HepG2 (cell line): ENCODE measurements at places on chromosomes 16 and 17. TPM values are rescaled to one million over a fixed set of nuclear protein-coding genes. Genes with fewer than 3 reads are reported as not detected.

DNA sequence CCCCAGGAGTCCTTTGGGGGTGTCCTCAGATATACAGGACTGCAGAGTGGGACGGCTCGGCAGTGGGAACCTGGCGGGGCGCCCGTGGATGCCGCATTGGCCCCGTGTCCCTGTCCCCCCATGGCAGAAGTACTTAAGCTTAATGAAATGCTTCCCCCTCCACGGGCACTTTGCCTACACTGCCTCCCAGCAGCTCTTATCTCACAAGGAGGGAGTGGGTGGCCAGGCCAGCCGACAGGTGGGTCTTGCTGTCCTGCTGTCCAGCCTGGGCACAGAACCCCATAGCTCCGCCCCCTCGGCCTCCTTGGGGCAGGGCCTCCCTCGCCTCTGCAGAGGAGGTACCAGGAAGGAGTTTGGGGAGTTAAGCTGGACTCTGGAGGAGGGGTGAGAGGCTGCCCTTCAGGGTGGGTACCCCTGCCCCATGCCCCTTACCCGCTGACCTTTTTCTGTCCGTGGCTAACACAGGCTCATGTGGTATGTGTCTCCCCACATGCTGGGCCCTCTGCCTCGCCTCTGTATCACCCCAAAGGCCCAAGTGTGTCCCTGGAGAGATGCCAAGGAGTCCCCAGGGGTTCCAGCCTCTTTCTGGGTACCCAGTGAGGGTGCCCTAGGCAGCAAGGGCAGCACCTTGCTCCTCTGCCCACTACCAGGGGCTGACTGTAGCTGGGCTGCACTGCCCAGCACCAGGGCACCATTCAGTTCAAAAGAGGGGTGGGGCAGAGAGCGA is 8.7 kb downstream of the THRA start:
- peak overlapping the region; percentile 56 for H3K4me3 ChIP-seq
- peak overlapping the region; percentile 3 for H3K27ac ChIP-seq
- H3K4me1 ChIP-seq: peaks cover 87% of the 10 kb centered on the region
- no peaks in the 10 kb centered on the region for H3K27me3 ChIP-seq

DNA sequence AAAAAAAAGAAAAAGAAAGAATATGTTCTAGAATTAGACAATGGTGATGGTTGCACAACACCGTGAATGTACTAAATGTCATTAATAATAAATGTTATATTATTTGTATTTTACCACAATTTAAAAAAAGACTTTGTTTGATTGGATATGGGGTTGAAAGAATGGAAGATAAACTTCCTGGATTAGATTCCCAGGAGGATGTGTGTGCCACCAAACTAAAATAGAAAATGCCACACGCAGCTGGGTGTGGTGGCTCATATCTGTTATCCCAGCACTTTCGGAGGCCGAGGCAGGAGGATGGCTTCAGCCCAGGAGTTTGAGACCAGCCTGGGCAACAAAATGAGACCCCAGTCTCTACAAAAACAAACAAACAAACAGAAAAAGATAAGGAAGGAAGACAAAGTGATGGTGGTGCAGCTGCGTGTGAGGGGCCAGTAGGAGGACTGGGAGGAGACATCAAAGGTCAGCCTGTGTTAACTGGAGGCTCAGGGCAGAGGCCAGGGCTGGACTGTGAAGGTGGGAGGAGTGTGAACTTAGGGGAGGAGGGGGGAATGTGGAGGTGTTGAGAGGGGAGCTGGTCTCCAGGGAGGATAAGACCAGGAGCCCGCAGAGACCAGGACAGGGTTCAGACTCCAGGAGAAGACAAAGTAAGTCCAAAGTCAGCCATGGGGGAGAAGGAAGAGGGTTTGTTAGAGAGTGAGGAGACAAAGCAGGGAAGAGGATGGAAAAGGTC is 4.1 kb downstream of the PECAM1 start:
- H3K4me1 ChIP-seq: peaks cover 94% of the 10 kb centered on the region
- H3K27ac ChIP-seq: peak overlapping the region; percentile 89
- H3K36me3 ChIP-seq: no peaks in the 10 kb centered on the region; the same call in 2 of the 3 replicates
- peak overlapping the region; percentile 78 for H3K4me3 ChIP-seq

Gene CLEC19A
- not detected in 2 replicates for total RNA-seq

Gene GDPD3
- 14.3 and 20.6 TPM in 2 replicates for total RNA-seq

Gene INCA1
- 0.35 and 0.93 TPM in 2 replicates for total RNA-seq

Gene NDRG4
- total RNA-seq: 1.6 and 1.7 TPM in 2 replicates

Gene KRT27
- total RNA-seq: not detected in 2 replicates

Gene PDILT
- total RNA-seq: not detected in 2 replicates

Gene BPTF
- total RNA-seq: 43.5 and 73.1 TPM in 2 replicates

GRCh38 chr17:35889818-35890773 is 9.9 kb upstream of the CCL5 start:
- no peak for DNase-seq
- no peaks in the 10 kb centered on the region for H3K36me3 ChIP-seq
- H3K4me3 ChIP-seq: no peak overlapping the region
- no peaks in the 10 kb centered on the region for H3K4me1 ChIP-seq
- H3K27me3 ChIP-seq: 0 out of 2 replicates have a peak, but pooled peaks cover 1% of the 10 kb centered on the region

- H3K4me3 ChIP-seq: no peak overlapping the region
- peaks cover 55% of the 10 kb centered on the region for H3K27me3 ChIP-seq
- H3K27ac ChIP-seq: no peak overlapping the region
- peaks cover 34% of the 10 kb centered on the region for H3K4me1 ChIP-seq
- no peaks in the 10 kb centered on the region for H3K36me3 ChIP-seq
These were observed 3.8 kb downstream of the IL21R start for GRCh38 chr16:27405546-27406451.

DNA sequence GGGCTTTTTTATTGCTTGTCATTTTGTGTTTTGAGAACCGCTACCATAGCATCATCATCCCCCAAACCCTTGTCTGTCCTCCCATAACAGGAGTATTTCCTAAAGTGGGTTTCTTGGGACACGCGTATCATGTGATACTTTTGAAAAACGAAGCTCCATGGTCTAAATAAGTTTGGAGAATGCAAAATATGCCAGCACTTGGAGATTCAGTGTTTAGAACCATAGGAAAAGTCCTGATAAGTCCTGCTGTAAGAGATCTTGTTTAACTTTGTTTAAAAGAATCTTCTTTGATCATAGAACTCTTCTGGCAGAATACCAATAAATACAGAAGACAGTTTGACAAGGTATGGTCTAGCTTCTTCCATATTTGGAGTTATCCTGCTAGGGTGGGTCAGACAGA is 59.3 kb downstream of the NKD1 start:
- DNase-seq: no peak
- H3K4me3 ChIP-seq: no peak overlapping the region
- H3K4me1 ChIP-seq: peaks cover 80% of the 10 kb centered on the region
- no peaks in the 10 kb centered on the region for H3K27me3 ChIP-seq

DNA sequence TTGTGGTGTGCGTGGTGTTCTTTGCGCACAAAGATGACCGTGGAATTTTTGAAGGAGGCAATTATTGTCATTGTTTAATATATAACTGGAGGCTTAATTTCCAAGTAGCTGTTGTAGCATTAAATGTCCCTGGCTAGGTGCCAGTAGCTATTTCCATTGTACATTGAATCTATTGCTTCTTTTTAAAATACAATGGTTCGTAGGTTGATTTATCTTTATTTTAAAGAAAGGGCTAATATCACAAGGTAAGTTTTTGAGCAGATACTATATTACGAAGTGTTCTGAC is 127.1 kb downstream of the RPTOR start:
- H3K4me1 ChIP-seq: peaks cover 100% of the 10 kb centered on the region
- H3K4me3 ChIP-seq: no peak overlapping the region
- no peaks in the 10 kb centered on the region for H3K27me3 ChIP-seq
- no peaks in the 10 kb centered on the region for H3K36me3 ChIP-seq

DNA sequence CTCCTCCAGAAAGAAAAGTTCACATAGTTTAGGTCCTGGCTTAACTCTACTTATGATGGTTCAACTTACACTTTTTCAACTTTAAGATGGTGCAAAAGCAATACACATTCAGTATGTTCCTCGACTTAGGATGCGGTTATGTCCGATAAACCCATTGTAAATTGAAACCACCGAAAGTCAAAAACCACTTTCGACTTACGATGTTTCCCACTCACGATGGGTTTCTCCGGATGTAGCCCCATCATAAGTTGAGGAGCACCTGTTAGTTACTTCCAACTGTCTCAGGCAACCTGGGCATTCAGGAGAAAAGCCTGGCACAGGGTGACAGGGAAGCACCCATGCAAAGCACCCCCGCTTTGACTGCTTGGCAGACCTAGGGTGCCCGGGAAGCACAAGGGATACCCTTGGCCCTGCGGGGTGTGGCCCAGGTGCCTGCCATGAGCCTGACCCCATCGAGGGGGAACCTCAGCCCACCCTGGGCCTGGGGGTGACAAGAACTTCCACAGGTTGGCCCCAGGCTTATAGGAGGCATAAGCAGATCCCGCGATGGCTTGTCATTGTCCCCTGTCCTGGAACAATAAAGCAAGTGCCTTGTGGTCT is 14.0 kb downstream of the UNC119 start:
- H3K36me3 ChIP-seq: no peaks in the 10 kb centered on the region
- H3K27ac ChIP-seq: no peak overlapping the region
- no peak for DNase-seq
- H3K27me3 ChIP-seq: peaks cover 4% of the 10 kb centered on the region
- H3K4me3 ChIP-seq: no peak overlapping the region
